ENCODE measurements at places on chromosomes 12 and 14. TPM values are rescaled to one million over a fixed set of nuclear protein-coding genes. Genes with fewer than 3 reads are reported as not detected.

Gene CAPRIN2
- 30.2 TPM for total RNA-seq

Gene SYT1
- 0.17 TPM for total RNA-seq

Gene MIPOL1
- total RNA-seq: 6.5 TPM

Gene NDUFA9
- 348 TPM for total RNA-seq

Gene JDP2
- total RNA-seq: 24.7 TPM

Gene FOXN4
- total RNA-seq: not detected

Gene PPFIA2
- total RNA-seq: 0.37 TPM

Gene WASHC4
- total RNA-seq: 26.4 TPM

- peak; percentile 89 for DNase-seq
Observed at GRCh38 chr12:108618079-108618952, 15.4 kb downstream of the SELPLG start.

GRCh38 chr12:82638324-82638723 is 48.4 kb upstream of the TMTC2 start:
- no peak for DNase-seq

- DNase-seq: no peak
Observed at GRCh38 chr12:41743835-41744234, 400.8 kb downstream of the GXYLT1 start.

DNA sequence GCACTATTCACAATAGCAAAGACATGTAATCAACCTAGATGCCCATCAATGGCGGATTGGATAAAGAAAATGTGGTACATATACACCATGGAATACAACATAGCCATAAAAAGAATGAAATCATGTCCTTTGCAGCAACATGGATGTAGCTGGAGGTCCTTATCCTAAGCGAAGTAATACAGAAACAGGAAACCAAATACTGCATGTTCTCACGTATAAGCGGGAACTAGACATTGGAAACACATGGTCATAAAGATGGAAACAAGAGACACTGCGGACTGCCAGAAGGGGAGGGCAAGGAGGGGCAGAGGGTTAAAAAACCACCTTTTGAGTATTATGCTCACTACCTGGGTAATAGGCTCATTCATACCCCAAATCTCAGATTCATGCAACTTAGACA is 234.1 kb upstream of the PLXNC1 start:
- no peak for DNase-seq

GRCh38 chr14:47917344-47917954 is 242.0 kb upstream of the MDGA2 start:
- DNase-seq: no peak

DNA sequence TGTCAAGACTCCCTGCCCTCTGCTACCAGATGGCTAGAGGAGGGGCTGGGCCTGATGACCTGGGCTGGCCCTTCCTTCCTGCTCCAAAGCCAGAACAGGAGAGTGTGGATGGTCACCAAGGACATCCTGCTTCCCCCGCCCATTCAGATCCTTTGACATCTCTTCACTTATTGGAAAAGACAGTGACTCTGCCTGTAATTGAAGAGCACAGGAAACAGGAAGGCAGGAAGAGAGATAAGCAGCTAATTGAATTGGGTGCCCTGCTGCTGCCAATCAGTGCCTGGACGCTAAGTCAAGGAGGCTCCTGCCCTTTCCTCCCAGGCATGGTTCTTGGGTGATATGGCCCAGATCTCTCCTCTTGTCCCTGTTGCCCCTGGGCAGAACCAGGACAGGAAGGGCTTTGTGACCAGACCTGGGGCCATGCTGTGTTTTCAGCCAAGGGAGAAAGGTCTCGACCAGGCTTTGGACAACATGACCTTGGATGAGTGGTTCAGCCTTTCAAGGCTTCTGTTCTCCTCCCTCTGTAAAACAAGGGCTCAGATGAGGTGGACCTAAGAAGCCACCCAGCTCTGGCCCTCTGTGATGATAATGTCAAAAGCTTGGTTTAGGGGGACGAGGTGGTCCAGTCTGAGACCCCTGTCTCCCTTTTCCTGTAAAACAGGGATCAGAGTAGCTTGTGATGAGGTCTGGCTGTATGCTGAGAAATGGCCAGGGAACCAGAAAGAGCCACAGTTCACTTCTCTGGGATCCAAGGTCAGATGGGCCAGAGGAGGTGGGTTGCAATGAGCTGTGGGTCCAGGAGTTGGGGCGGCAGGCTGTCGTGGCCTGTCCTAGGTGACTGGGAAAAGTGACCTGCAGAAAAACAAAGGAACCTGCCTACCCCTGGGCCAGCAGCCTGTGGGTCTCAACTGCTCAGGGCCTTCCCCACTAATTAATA is 38.8 kb downstream of the FAM222A start:
- peak; percentile 6 for DNase-seq

- no peak for DNase-seq
Observed at GRCh38 chr12:106030210-106031071, 108.3 kb downstream of the NUAK1 start.

- DNase-seq: no peak
Observed at GRCh38 chr12:124013073-124013472, 40.1 kb downstream of the ZNF664 start.

DNA sequence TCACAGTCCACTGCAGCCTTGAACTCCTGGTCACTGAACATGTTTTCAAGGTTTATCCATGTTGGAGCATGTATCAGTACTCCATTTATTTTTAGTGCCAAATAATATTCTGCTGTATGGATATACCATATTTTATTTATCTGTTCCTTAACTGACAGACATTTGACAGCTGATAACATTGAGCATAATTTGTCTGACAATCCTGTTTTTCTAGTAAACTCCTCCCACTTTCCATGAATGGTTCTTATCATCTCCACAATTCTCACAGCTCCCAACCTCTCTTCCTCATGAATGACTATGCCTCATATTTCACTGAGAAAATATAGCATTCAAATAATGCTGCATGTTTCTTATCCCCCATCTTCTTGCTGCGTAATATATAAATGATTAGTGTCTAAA is 33.3 kb downstream of the COCH start:
- no peak for DNase-seq

GRCh38 chr14:85530626-85531025 is 682 bp downstream of the FLRT2 start:
- no peak for DNase-seq
